ENCODE measurements at places on chromosomes 5 and 9.
A peak's percentile ranks its signal among the peaks of the same experiment; 100 is the strongest.

GRCh38 chr9:18848657-18849056, 184.4 kb downstream of the SAXO1 start:
- no peak for DNase-seq

DNA sequence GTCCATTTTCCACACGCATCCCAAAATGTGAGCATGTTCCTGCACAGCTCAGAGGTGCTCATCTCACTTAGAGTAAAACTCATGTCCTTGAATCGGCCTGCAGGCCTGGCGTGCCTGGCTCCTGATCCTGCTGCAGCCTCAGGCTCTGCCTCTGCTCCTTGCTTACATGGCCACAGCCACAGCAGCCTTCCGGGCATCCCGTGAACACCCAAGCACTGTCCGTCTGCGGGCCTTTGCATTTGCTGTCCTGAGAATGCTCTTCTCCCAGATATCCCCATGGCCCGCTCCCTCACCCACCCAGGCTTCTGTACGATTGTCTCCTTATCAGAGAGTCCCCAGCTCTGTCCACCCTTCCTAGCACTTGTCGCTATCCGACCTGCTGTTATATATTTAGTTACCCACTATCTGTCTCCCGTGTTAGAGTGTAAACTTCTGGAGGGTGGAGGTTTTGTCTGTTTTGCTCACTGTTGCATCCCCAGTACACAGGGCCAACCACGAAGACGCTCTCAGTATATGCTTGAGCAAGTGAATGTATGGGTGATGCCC, 21.9 kb downstream of the FGF18 start:
- DNase-seq: no peak

DNA sequence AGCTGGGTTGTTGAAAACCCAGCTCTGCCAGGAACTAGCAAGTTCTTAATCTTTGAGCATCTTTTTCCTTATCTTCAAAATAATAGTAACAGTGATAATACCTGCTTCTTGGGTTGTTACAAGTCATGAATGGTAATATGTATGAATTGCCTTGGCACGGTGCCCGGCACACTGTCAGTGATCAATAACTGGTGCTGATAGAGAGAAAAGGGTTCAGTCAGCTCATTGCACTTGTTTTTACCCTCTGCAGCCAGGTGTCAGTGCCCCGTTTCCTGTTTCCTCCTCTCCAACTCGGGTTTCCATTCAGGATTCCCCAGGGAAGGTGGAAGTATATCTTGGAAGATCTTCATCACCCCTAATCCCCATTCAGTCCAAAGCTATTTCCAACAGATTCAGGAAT, 15.8 kb upstream of the NIPAL4 start:
- no peak for DNase-seq

DNA sequence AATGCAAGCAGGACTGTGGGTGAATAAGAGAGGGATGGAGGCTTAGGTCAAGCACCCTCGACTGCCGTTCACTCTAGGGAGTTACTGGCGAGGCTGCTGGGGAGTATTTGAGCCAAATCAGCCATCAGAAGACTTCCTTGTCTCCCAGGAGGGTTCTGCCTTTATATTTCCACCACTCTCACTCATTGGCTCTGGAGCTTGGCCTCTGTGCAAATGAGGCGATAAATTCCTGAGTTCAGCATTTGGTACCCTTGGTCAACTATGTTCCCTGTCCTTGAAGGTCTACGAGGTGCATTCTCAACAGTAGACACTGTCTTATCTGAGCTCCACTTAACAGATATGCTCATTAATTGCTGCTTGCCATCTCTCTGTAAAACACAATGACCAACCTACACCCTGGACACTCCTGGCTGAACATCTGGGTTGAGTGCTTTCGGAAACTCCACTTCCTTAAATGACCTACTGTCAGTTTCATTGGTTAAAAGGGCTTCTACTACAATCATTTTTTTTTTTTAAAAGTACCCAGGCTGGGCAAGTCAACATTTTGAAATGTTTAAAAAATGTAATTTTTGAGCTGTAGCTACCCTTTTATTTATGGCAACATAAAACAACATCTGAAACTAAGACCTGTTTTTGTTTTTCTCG, 153.2 kb downstream of the NTRK2 start:
- DNase-seq: no peak

- no peak for DNase-seq
Observed at GRCh38 chr5:127898551-127899213, 184.9 kb upstream of the SLC12A2 start.

GRCh38 chr9:120770931-120771330, 22.3 kb downstream of the FBXW2 start:
- no peak for DNase-seq

DNA sequence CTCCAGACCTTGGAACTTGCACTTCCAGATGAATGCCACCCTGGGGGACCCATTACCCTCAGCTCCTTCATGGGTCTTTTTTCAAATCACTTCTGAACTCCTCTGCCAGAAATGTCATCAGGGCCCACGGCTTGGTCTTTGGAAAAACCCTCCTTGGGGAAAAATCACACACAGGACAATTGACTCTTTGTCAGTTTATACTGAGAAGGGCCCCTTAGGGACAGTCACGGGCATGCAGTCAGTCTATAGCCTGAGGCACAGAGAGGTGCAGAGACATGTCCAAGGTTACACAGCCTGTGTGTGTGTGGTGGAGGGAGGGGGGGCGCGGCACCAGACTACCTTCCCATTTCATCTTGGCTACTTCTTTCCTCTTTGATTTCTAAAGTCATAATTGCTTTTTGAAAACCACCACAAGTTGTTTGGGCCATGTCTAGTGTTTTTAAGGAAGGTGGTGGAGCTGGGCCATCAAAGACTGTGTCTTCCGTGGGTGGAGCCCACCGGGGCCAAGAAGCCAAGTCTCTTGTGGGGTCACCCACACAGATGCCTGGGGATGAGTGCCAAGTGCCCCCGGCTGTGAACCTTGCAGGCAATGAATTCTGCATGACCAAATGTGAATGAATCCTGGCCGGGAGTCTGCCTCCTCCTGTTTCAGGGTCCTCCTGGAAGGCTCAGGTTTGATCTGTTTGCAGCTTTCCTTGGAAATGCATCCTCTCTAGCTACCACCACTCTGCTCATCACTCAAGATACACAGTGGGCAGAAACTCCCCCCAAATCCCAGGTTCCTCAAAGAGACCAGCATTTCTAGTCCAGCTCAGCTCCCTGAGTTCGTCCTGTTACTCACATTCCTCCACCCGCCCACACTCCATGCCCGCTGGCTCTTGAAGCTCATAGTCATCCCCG, 200.1 kb upstream of the TBC1D2 start:
- DNase-seq: no peak

GRCh38 chr5:179455320-179455719, 95.0 kb upstream of the RUFY1 start:
- DNase-seq: no peak

- DNase-seq: peak; percentile 35
Observed at GRCh38 chr9:90301277-90301653, 341.4 kb downstream of the DIRAS2 start.

DNA sequence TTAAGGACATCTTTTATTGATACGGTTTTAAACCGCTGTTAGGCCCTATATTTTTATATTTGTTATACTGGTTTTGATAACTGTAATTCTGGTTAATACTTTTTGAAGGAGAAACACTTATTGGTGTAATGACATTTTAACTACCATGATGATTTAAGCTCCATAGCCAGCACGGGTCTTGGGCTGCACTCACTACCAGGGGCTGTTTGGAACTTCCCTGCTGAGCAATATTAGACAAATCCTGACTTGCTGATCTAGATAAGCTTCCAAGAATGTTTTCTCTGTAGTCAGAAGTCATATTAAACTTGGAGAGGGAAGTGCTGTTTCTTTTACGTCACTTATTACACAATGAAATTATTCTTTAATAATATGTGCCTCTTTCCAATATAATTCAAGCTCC, 540.0 kb upstream of the GRAMD2B start:
- DNase-seq: no peak

DNA sequence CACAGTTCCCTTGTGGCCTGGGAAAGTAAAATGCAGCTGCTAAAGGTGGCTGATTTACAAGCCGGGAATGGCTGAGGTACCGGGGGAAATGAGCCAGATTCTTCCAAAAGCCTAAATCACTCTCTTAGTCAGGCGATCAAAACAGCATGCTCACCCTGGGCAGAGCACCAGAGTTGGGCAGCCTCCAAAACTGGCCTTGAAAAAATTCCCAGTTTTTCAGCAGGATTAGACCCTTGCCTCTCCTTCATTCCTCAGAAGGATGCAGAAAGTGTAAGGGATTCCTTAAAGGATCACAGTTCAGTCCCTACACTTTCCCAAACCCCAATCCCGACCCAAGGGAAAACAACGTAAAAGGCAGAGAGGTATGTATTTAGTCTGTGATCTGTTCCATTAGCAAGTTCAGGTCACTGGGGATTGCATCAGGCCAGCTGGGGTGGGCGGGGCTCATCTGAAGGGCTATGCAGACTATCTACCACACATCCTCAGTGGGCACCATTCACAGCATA, 16.9 kb downstream of the TMEM174 start:
- DNase-seq: peak; percentile 39

GRCh38 chr5:50501491-50502228, 60.6 kb upstream of the EMB start:
- no peak for DNase-seq

DNA sequence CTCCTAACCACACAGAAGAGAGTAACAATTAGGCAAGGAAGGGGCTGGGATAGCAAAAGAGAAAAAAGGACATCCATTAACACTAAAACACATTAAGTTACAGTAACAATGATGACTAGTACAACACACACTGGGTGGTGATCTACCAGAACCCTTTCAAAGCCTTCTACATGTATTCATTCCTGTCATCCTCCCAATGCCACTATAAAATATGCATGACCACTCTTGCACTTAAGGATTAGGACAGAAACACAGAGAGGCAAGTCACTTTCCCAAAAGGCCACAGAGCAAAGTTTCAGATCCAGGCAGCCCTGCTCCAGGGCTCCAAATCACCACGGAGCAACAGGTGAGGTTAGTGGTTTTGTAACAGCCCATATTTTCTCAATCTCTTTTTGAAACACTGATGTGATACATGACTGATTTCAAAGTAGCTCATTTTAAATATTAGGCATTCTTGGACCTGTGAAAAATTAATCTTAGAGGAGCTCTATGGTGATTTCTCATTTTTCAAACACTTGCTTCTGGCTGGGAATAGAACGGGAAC, 86.7 kb downstream of the AUH start:
- DNase-seq: no peak

DNA sequence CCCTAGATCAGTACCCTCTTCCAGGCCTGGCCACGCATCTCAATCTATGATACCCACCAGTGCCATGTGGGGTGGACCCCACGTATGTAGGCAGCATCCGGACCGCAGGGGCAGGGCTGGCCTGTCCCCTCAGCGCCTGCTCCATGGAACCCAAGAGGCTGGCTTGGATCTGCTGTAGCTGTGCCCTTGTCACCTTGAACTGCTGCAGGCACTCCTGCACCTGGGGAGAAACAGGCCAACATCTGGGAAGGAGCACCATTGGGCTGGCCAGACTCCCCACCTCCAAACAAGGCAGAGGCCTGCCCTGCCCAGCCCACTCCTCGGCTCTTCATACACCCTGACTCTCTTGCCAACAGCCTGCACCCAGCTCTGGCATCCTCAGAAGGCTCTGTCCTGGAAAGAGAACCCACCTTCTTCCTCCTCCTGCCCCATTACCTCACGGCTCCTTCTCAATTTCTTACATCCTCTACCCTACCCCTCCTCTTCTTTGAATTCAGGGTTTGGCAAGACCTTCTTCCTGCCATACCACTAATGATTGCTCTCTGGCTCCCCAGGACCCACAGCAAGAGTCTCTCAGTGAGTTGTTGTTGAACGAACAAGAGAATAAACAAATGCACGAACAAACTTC, 7.7 kb downstream of the HK3 start:
- DNase-seq: no peak

- DNase-seq: no peak
Observed at GRCh38 chr9:34961574-34962490, 3.7 kb downstream of the PHF24 start.

DNA sequence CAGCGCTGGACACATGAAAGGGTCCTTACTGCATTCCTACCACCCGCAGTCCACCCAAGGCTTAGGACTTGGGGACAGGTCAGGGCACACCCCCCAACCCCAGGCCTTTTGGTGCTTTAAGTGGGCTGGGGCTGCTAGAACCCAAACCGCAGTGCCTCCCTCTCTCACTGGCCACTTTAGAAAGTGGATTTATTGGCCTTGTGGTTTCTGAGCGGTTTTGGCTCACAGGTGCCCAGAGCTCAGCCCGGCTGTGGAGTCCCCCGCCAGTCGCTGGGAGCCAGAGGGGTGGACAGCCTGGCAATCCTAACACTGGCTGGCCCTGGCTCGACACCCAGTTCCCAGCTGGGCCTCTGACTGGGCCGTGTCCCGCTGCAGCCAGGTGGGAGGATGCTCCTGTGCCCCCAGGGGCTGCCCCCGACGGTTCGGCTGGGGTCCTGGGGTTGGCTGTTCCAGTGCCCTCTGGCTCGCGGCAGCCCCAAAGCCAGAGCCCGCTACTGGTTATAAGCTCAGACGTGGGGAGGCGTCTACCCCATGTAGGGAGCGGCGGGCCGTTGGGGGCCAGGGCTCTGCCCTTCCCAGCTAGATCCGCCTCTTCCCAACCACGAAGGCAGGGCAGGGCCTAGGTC, 65.2 kb upstream of the RNU6ATAC start:
- DNase-seq: no peak

GRCh38 chr5:141872496-141873356, 5.5 kb downstream of the PCDH1 start:
- DNase-seq: no peak

DNA sequence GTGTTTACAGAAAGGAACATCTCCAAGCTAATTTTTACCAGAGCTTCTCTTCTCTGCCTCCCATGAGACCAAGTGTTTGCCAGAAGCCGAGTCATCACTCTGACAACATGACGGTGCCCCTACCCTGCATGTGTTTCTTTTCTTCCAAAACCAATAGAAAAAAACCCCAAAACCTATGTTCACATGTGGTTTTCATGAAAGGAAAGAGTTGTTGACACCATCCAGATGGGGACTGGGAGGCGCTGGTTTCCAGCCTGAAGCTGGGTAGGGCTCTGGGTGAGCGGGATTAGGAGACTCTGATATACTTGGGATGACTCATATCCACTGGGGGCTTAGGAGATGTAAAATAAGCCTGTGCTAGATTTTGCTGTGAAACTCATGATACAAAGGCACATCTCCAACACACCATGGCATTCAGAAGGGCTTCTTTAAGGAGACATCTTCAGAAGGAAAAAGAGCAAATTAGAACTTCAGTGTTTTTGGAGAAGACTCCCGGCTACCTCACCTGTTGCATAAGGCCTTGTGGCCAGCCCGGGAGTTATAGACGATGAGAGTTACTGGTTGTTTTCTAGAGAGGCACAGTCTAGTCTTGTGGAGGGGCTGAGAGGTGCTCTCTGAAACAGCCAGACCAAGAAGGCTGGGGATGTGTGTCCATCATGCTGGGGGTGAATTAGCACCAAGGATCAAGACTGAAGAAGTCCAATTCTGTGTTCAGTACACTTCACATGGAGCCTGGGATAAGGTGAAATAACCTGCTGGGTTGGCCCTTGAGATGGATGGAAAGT, 108.9 kb upstream of the LHFPL2 start:
- DNase-seq: no peak

DNA sequence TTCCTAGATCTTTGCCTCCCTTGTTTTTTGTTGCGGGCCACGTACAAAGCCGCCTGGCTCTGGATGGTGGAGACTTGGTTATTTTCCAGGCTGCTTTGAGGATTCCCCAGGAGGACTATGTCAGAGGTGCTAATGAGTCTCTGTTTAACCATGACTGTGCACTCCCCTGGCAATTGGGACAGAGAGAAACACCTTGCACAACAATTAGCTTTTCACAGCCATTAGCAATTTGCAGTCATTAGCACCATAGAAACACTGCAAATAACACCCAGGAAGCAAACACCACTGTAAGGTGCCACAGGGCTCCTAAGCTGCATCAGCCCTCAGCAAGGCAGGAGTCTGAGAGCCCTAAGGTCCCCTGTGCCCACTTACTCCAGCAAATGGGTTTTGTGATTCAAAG, 201.0 kb upstream of the VLDLR start:
- DNase-seq: no peak

All from WERI-Rb-1 (cell line).